ENCODE measurements at places on chromosomes 3 and 15.

- peak; percentile 23 for DNase-seq
Observed at GRCh38 chr15:59138243-59138642, 33.3 kb downstream of the CCNB2 start.

- no peak for DNase-seq
Observed at GRCh38 chr15:52658955-52659354, 20.2 kb downstream of the ATOSA start.

GRCh38 chr3:33141006-33141405 lies 27.2 kb downstream of the CRTAP start:
- no peak for DNase-seq

DNA sequence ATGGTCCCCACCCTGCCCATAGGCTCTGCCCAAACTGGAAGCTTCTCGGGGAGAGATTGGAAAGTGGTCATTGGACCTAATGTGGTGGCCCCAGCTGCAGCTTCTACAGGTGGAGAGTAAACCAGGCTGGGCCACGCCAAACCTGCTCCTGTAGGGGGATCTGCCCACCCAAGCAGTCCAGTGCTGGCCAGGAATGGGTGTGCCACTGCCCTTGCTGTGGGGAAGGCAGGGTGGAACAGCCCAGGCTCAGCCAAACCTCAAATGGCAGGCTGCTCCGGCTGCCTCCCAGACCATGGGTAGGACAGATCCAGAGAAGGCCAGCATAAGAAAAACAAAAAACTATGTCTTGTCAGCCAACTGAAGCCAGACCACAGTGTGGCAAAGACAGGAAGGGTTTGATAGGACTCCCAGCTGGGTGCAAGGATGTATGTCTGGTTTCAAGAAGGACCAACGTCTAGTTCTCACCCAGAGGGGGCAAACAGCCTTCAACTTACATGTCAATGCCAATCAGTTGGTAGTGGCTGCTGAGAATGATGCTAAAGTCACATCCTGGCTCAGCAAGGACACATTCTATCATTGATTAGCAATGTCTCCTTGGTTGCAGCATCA lies 267.3 kb downstream of the UACA start:
- no peak for DNase-seq

DNA sequence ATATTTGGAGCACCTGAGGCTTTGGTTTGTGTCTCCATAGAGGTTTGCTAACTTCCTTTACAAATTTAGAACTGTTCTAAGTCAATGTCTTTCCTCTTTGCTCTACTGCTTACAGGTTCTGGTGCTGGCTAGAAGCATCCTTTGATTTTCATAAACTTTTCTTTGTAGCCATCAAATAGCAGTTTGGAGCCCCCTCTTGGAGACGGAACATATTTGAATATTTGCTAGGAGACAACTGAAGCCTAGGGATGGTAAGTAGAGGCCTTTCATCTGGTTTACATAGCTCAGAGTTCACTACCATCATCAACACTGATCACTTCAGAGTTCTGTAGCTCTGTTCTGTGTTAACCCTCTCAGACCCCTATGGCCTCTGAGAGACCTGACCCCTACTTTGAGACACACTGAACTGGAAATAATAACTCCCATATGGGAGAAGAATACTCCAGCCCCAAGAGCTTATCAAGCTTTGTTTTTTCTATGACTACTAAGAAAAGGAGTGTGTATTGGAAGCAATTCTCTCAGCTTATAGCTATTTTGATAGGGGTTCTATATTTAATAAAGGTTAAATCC lies 420.4 kb downstream of the EPHA3 start:
- no peak for DNase-seq
